Stimulated activated CD4-positive, alpha-beta T cell treated with anti-CD3 and anti-CD28 coated beads, TNF-alpha, amount 100 ng/mL, for 1 hour (primary cell): ENCODE measurements at places on chromosomes 6 and 20.

DNA sequence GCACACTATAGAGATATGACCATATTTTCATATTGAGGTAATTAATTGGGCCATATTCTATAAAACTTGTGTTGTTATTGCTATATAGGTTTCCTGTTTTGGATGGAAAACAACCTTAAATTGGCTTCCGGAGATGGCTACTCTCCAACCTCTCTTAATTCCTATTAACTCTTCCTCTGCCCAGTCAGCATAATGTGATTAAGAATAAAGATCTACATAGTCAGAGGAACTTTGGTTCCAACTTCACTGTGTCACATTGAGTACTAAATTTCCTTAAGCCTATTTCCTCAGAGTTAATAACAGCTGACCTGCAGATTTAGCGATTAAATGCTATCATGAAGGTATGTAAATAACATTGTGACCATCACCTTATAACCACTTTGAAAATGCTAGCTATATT lies 67.7 kb downstream of the PTPRK start:
- no peak for DNase-seq

- DNase-seq, result no peak
Measured at GRCh38 chr6:151635741-151636140, 141.9 kb downstream of the CCDC170 start.

GRCh38 chr6:112416866-112417265 lies 69.7 kb downstream of the RFPL4B start:
- no peak for DNase-seq

GRCh38 chr6:80742481-80742880 lies 636.0 kb downstream of the BCKDHB start:
- no peak for DNase-seq

DNA sequence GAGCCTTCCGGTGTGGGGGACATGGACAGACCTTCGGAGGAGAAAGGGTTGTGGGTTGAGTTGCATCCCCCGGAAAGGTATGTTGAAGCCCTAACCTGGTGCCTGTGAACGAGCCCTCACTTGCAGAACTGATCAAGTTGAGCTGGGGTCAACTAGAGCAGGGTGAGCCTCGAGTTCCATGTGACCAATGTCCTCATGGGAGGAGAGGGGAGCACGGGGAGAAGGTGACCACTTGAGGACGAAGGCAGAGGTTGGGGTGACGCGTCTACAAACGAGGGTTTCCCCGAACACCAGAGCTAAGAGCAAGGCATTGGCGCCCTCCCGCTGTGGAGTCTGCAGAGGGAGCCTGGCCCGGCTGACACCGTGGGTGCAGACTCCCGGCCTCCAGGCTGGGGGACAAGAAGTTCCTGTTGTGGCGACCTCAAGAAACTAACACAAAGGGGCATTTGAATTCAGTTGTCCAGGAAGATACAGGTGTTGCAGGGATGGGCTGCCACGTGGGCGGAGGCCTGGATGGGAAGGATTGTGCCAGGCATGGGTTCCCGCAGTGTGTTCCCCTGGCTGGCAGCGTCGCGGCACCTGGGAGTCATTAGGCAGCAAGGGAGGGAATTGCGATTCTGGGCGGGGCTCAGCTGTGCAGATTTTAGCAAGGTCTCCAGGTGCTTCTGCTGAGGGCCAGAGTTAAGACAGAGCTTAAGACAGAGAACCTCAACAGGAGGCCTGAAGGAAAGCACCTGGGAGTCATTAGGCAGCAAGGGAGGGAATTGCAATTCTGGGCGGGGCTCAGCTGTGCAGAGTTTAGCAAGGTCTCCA lies 20.4 kb upstream of the UNC93A start:
- no peak for DNase-seq

GRCh38 chr6:150099546-150099945 lies 30.6 kb upstream of the ULBP3 start:
- no peak for DNase-seq

- DNase-seq, result no peak
Measured at GRCh38 chr6:140445474-140446004, 1071.1 kb upstream of the CITED2 start.
